Stimulated activated CD8-positive, alpha-beta memory T cell treated with anti-CD3 and anti-CD28 coated beads, Interleukin-4, amount 100 ng/mL, for 48 hours (primary cell): ENCODE measurements at places on chromosomes 5 and 9.

- no peak for DNase-seq
These were observed 19.4 kb upstream of the DCP2 start for GRCh38 chr5:112957036-112957808.

DNA sequence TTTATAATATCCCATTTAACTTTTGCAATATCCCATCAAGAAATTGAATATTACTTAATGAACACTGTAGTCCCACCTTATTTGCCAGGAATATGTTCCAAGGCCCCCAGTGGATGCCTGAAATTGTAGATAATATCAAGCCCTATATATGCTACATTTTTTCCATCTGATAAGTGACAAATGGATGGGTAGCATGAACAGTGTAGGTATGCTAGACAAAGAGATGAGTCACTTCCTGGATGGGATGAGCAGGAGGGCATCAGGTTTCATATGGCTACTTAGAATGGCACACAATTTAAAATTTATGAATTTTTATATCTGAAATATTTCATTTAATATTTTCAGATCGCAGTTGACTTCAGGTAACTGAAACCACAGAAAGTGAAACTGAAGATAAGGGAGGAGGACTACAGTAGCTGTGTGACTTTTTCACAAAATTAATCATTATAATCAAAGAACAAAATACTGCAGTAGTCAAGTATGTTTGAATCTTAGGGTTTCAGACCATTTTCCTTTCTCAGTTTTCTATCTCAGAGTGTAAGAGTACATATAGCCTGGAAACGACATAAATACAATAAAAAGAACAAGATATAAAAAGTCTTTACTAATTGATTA lies 636.4 kb upstream of the ARRDC3 start:
- no peak for DNase-seq

DNA sequence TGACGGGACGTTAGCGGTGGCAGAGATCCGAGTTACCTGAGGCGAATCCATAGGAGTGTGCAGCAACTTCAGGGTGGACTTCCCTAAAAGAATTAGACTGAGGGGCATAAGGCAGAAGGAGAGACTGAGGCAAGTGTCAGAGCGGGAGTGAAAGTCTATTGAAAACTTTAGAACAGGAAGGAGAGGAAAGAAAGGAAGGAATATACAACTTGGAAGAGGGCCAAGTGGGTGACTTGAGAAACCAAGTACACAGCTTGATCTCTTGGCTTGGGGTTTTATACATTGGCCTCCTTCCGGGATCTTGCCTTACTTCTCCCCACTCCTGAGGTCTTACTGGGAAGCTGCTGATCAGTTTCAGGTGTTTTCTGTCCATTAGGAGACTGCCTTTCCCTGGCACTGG lies 84.9 kb downstream of the SNX18 start:
- no peak for DNase-seq

- DNase-seq: no peak
These were observed 63.7 kb downstream of the LMX1B start for GRCh38 chr9:126677188-126678084.

DNA sequence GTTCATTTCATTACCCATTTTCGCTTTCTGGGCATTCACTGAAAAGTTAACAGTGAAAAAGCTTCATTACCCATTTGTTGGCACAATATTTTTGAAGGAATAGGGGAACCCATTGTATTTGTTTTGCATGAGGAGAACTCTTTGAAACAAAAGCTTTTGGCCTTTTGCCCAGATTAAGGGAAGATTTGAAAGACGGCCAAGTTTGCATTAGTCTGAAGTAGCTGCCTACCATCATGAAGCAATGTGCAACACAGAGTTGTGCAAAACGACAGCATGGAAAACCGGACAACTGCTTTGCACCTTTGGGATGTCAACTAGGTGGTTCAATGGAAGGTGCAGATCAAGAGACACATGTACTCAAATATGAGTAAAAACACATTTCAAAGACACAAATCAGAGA lies 84.9 kb downstream of the TRPM3 start:
- no peak for DNase-seq
